ENCODE measurements at places on chromosomes 7 and 10.

DNA sequence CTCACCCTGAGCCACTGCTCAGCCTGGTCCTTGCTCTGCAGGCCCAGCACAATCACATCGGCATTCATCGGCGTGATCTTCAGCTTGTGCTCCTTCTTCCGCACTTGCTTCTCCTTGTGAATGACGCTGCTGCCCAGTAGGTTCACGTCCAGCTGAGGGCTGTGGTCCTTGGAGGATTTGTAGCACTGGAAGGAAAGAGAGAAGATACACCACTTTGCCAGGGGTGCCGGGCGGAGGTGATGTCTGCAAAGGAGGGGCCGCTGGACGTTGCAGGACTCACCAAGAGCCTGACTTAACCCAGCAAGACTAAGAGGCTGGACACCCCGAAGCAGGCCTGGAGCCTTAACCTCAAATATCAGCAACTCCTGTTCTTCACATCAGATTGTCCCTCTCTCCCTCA is 74.8 kb downstream of the VWA2 start:
- no peak for DNase-seq

GRCh38 chr10:93465806-93466675 is 16.1 kb downstream of the MYOF start:
- no peak for DNase-seq

DNA sequence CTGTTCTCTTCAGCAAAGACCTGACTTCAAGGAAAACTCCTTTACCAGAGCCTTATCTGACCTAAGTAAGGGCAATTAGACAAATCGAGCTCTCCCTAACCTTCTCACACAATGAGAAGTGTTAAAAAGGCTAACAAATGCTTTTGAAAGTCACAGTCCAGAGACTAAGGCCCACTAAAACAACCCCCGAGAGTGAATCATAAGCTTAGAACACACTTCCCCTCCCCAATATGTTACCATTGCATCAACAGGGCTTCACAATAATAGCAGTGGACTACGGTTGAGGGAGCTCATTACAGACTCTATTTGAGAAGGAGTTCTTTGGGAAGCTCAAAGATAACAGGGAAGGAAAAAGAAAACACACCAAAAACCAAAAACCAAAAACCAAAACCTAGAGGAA is 28.6 kb upstream of the ZEB1 start:
- DNase-seq, result no peak

GRCh38 chr10:46028584-46029460 is 1.6 kb downstream of the NCOA4 start:
- no peak for DNase-seq

GRCh38 chr7:135939261-135939812 is 37.8 kb downstream of the MTPN start:
- no peak for DNase-seq

GRCh38 chr7:90693939-90694338 is 97.8 kb downstream of the CDK14 start:
- no peak for DNase-seq

- DNase-seq, result no peak
Observed at GRCh38 chr10:86102451-86102850, 264.1 kb downstream of the GRID1 start.

DNA sequence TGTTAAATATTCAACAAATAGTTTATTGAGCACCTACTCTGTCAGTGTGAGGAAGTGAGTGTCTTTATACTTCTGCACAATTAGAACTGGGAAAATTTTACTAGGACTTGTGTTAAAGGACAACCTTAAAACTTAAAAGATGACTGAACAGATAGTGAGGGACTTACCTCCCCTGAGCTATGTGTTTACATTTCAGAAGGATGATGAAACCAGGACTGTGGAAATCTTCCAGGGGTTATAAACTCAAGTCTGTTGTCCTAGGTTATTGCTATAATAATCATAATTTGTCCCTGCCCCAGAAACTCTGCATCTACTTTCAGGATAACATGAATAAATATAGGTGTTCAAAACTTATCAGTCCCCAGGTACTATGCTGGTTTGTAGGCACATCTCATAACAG is 261.0 kb upstream of the MKLN1 start:
- DNase-seq, result no peak

DNA sequence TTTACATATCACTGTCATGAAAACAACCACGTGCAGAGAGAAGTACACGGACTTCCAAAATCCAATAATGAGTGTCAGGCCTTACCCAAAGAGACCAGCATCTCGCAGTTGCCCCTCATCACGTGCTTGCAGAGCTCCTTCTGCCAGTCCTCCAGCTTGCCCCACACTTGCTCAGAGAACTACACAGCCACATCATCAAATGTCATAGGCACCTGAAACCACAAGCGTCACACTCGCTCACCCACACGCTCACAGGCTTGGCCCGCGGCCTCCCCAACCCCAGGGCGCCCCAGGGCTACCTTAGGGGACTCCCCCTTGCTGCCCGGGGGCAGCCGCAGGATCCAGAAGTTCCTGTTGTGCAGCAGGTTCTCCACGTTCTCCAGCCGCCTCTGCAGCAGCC is 123.4 kb upstream of the ZNF746 start:
- peak; percentile 12 for DNase-seq

GRCh38 chr10:26571655-26572054 is 125.8 kb upstream of the PDSS1 start:
- DNase-seq, result no peak

- DNase-seq, result no peak
Observed at GRCh38 chr10:124259139-124259825, 159.4 kb downstream of the OAT start.

DNA sequence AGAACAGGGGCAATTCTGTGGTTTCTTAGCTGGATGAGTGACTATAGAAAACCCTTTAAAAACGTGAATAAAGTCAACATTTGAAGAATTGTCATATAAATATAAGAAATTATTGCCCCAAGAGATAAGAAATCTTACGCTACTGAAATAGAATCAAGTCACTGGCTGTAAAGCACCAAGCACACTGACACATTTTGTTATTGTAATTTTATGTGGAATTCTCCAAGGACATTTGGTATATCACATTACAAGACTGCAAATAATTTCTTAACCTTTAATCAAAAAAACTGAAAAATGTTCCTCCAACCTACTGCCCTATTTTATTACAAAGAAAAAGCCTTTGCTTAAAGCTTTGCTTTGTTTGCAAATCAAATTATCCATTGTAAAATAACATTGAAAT is 383.3 kb downstream of the IPMK start:
- DNase-seq, result no peak

- no peak for DNase-seq
Observed at GRCh38 chr7:82382276-82382675, 61.3 kb downstream of the CACNA2D1 start.

GRCh38 chr10:13987446-13987845 is 343.3 kb downstream of the FRMD4A start:
- DNase-seq, result no peak

DNA sequence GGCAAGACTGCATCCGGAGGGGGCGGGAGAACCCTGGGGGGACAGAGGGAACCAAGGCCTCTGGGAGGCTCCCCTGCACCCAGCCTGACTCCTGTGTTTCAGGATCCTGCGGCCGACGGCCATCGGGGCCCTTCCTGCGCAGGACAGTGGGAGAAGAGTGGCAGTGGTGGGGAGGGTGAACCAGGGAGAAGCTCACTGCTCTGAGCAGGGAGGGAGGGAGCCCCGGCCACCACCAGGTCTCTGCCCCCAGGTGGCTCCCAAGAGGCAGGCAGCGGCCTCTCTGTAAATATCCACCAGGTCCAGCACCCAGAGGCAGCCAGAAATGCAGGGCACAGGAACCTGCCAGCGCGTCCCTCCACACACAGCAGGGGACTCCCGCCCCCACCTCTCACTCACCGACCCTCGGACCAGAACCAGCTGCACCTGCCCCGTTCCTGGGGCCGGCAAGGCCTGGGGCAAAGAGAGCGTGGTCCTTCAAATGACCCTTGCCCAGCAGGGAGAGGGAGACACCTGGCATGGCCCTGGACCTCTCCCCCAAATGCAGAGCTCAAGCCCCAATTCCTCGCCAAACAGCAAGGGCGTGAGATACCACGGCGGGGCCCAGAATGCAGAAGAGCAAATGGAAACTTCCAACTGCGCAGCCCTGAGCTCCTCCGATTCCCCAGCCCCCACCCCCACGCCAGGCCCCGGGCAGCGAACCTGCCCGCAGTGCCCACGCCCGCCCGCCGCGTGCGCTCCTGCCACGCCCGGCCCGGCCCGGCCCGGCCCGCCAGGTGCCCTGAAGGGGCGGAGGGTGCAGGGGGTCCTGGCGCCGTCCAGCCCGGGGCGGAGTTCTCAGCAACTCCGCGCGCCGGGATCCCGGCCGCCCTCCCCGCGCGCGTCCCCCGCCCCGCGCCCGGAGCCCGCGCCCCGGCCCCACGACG is 805 bp downstream of the RASGEF1A start:
- DNase-seq, result peak; percentile 34

GRCh38 chr7:159153511-159153910 is 8.8 kb upstream of the VIPR2 start:
- no peak for DNase-seq

DNA sequence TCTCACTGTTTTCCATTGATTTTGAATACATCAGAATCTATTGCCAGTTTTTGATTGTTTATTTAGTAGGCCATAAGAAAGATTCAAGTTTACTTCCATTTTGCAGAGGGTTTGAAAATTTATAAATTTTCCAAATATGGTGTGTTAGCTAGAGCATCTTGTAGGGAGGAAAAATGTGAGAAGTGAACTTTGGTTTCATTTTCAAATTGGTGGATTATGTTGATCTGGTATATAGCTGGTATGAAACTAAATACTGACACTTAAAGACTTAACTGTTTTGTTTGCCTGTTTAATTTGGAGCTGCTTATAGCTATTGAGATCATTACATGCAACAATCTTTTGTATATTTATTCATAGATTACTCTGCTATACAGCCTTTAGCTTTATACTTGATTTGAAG is 108.1 kb downstream of the ADAM22 start:
- no peak for DNase-seq

DNA sequence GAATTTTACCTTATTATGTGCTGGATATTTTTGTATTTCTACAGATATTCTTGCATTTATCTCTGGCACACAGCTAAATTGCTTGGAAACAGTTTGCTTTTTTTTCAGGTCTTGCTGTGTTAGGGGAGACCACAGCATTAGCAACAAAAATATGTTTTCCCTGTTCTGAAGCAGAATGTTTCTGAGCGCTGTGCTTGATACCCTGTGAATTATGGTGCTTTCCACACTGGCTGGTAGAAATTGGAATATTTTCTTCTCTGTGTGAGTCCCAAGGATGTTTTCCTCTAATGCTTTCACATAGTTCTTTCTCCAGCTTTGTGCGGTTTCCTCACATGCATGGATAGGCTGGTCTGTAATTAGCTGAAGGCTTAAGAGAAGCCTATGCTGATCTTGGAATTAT is 651.6 kb upstream of the IGFBP3 start:
- no peak for DNase-seq

DNA sequence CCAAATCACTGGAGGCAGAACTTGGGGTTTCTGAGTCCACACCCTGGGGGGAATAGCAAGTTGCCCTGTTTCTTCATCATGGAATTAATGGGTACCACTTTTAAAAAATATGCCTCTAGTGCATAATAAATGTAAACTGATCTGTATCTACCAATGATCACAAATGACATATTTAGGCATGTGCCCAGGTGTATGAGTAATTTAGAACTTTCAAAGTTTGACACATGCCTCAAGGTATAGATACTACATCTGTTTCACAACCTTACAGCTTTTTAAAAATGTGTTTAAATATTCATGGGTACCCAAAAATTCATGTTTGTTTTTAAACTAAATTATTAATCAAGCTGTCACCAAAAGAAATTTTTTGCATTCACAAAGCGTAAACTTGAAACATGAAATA is 226.0 kb downstream of the KIAA1217 start:
- no peak for DNase-seq

DNA sequence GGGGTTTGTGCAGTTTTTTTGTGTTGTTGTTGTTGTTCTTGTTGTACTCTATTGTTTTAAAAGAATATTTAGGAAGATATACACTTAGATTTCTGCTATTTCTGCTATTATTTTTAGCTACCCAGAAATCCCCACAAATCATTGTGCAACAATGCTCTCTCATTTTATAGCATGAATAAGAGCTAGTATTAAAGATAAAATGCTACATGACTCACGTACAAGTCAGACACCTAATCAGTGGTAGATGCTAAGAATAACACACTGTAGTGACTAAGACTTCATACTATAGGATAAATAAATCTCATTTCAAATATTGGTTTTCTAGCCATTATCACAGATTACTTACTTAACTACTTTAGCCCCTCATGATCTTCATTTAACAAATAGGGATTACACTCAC is 920.5 kb downstream of the KCNMA1 start:
- DNase-seq, result no peak

DNA sequence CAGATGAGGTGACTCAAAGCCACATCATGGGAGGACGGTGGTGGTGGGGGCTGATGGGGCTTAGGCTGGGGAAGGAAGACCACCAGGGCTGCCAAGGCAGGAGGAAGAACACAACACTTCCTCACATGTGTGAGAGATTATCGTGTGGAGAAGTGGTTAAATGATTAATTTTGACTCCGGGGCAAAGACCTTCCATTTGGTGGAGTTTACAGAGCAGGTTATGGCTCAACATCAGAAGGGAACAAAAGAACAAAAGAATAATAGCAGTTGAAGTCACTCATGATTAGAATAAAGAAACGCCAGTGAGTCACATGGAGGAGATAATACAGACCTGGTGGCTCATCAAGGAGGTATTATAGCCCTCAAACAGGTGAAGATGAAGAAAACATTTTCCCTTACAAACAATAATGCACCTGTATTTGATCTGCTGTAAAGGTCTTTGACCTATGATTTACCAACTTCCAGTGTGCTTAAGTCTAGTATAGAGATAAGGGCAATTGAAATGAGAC is 170.1 kb downstream of the PKD1L1 start:
- DNase-seq, result no peak

DNA sequence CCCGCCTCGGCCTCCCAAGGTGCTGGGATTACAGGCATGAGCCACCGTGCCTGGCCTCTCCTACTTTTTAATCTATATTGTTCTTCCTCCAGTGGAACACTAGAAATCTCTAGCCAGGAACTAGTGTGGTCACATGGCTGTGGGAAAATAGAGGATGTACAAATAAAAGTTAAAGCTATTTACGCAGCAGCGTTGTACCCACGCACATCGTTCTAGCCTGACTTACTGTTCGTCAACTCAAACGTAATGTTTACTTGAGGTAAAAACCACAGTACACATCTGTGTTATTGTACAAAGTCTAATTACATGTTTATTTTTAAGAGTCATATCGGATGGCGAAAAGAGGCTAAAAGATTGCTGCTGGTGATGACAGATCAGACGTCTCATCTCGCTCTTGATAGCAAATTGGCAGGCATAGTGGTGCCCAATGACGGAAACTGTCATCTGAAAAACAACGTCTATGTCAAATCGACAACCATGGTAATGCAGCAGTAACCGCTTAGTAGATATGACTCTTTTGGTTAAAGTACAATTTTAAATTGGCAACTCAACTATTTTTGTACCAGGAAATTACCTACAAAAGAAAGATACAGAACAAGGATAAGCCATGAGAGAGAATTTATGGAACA is 50.8 kb downstream of the ITGB8 start:
- no peak for DNase-seq

- DNase-seq, result no peak
Observed at GRCh38 chr10:98361131-98362025, 53.6 kb downstream of the PYROXD2 start.

- no peak for DNase-seq
Observed at GRCh38 chr7:137768366-137768765, 78.4 kb downstream of the DGKI start.

GRCh38 chr10:22667093-22667480 is 47.3 kb downstream of the PIP4K2A start:
- no peak for DNase-seq

Data from activated T-helper 1 cell treated with anti-CD3 and anti-CD28 coated beads, Interleukin-2, amount 50 U/mL, for 16 hours (primary cell).